ENCODE measurements at places on chromosomes 1 and 21. TPM values are rescaled to one million over a fixed set of nuclear protein-coding genes. Genes with fewer than 3 reads are reported as not detected.

GRCh38 chr1:23553231-23554126 is 5.8 kb downstream of the ID3 start:
- no peak for DNase-seq

Gene PIGP
- 46.9 TPM for total RNA-seq

GRCh38 chr1:116737020-116737854 is 17.0 kb upstream of the CD2 start:
- no peak for DNase-seq

DNA sequence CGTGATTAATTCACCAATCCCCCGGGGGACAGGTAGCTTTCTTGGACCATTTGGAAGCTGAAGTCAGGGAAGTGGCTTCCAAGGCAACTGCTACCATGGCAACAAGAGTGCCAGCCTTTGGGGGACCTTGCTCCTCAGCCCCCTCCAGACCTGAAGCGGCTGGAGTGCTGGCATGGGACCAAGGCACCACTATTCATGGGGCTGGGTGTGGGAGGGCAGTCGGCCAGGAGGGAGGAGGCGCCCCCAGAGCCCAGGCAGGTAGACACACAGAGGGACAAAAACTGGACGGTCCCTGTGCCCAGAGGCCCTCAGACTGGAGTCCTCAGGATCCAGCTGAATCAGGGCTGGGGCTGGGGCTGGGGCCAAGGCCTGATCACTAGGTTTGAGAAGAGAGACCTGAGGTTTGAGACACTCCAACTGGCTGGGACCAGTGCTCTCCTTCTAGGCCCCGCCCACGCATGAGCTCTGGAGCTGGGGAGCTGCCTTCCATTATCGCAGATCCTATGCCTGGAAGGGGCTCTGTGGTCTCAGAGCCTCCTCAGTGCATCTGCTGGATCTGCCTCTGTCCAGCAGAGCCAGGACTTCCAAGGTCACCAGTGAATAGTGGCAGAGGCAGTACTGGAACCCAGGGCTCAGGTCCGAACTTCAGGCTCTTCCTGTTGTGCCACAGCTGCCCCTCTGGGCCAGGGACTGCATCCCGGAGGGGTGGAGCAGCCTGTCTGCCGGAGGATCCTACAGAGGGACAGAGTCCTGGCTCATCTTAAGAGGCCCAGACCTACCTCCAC is 3.3 kb upstream of the KNCN start:
- DNase-seq, result no peak

- no peak for DNase-seq
These were observed 15.0 kb downstream of the IL10RB start for GRCh38 chr21:33281096-33281652.

- no peak for DNase-seq
These were observed 92.4 kb upstream of the GPR88 start for GRCh38 chr1:100445565-100445964.

- DNase-seq, result peak; percentile 69
These were observed 24.9 kb upstream of the KCNA2 start for GRCh38 chr1:110630839-110631663.

Gene S100A12
- 1.7 TPM for total RNA-seq

Gene SHE
- total RNA-seq, result 6.9 TPM

GRCh38 chr1:108858230-108858950 is 1.5 kb upstream of the AKNAD1 start:
- DNase-seq, result no peak

GRCh38 chr1:248858096-248858890 is 592 bp downstream of the ZNF692 start:
- DNase-seq, result peak; percentile 88

GRCh38 chr1:2091611-2092604 is 41.7 kb downstream of the PRKCZ start:
- DNase-seq, result no peak

Gene KRTAP12-2
- total RNA-seq, result not detected

DNA sequence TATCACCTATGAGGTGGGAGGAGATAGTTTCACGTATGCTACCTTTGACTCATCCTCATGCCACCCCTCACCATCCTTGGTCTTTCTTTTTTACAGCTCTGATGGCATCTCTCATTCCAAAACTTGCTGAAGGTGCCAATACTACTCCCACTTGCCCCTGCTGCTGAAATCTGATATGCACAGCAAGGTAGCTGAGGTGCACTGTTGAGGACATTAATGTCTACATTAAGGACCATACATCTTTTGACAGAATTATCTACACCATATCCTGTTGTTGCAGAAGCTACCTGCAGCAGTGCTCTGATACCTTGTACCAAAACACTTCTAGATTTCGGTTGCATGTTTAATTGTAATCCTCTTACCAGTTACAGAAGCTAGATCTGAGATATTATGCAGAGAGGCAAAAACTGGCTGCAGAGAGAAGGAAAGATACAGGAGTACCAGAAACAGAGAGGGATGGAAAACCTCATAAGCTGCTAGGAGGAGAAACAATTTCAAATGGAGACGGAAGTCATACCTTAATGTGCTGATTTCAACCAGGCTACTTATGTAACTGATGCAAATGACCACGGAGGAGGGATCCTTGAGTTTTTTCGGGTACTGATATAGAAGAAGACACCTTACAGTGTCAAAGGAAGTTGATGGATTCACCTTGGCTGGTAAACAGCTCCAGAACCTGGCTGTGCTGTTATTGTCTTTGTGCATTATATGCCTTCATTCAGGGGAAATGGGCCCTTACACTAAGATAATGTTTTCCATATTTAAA is 19.3 kb upstream of the PTPRC start:
- no peak for DNase-seq

DNA sequence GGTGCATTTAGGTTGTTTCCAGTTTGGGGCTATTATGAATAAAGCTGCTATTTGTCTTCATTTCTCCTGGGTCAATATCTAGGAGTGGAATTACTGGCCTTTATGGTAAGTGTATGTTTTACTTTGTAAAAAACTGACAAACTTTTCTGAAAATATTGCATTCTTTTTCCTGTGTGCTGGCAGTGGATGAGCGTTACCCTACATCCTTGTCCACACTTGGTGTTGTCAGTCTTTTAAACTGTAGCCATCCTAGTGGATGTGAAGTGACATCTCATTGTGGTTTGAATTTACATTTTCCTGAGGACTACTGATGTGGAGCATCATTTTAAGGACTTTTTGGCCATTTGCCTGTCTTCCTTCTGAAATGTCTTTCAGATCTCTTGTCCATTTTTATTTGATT is 35.9 kb downstream of the TRPM2 start:
- DNase-seq, result no peak

GRCh38 chr1:101996825-101997465 is at the start of gene OLFM3:
Gene OLFM3, minus strand, starts transcription at chr1:101996926.
- DNase-seq, result no peak

Gene CLDN8
- total RNA-seq, result not detected

DNA sequence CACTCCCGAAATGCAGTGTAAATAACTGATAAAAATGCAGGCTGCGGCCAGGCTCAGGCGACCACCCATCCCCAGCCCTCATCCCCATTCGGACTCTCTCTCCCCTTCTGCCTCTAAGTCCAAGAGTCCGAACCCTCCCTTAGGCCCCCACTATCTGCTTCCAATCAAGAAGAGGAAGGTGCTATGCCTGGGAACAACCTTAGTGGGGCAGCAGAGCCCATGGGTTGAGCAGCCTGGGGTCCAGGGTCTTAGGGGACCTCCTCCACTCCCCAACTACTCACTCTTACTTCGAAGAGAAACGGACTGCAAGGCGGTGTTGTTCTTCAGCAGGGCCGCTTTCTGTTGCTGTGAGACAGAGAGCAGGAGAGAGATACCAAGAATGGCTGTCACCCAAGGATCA is 12.2 kb downstream of the ARHGEF2 start:
- no peak for DNase-seq

DNA sequence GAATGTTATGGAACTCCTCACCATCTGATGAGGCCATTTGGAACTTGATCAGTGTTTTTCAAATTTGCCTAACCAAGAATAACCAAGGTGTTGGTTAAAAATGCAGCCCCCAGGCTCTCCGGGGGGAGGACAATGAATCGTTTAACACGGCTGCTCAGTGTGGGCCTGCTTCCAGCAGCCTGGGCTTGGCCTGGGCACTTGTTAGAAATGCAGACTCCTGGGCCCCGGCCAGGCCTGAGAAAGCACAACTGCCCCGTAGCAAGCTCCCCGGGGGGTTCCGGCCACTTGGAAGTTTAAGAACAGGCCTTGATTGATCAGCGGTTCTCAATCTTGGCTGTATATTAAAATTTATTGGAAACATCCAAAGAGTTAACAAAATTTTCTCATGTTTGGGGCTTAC is 22.8 kb upstream of the C2CD2 start:
- no peak for DNase-seq

DNA sequence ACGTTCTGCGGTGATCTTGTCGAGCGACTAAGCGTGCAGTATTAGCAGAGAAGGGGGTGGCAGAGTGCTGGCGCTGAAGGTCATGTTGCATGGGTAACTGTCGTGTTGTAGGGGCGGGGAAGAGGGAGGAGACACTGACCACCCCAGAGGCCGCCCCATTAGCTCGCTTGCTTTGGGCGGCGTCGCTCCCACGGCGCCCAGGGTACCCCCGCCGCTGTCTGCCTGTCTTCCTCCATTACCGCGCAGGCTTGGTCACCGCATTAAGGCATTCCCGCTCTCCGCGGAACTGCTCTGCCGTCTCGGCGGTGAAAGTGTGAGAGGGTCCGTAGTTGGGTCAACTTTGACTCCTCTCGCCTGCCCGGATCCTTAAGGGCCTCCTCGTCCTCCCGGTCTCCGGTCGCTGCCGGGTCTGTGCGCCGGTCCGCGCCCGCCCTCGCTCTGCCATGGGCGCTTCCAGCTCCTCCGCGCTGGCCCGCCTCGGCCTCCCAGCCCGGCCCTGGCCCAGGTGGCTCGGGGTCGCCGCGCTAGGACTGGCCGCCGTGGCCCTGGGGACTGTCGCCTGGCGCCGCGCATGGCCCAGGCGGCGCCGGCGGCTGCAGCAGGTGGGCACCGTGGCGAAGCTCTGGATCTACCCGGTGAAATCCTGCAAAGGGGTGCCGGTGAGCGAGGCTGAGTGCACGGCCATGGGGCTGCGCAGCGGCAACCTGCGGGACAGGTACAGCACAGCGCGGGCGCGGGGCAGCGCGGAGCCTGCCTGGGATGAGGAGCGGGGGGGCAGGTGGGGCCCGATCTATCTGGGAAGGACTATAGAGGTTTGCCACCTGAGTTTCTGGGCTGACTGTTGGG is at the start of gene MTARC2:
MTARC2 (plus strand) TSS at position 234 of the 846 bp plus-strand sequence; CDS start at position 444, 210 bp downstream.
- peak; percentile 88 for DNase-seq

DNA sequence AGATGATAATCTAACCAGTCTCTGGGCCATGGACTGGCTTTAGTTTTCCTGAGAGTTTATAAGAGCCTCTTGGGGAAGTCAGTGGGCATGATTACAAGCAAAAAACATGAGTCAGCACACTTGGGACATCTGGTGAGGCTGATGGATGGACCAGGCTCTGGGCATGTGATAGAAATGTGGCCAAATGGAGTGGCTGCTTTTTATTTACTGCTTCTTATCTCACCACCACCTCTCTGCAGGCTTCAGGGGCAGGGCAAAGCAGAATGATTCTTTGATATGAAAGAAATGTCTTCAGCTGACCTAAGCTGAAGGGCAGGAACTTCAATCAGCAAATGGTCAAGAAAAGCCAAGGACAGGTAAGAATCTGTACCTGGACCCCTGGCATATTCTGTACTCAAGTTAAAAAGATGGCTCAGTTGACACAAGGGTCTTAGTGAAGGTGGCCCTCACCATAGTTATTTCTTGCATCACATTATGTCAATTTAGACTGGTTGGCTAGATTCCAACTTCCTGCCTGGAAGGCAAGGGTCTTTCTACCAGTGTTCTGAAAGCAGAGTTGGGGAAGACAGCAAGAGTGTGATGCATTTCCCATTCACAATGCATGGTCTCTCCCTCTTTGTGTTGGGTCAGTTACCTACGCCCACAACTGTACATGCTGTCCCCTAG is 162.8 kb downstream of the FASLG start:
- no peak for DNase-seq

Data from psoas muscle (tissue), 8 donors.